ENCODE measurements at places on chromosomes 3 and 15.

DNA sequence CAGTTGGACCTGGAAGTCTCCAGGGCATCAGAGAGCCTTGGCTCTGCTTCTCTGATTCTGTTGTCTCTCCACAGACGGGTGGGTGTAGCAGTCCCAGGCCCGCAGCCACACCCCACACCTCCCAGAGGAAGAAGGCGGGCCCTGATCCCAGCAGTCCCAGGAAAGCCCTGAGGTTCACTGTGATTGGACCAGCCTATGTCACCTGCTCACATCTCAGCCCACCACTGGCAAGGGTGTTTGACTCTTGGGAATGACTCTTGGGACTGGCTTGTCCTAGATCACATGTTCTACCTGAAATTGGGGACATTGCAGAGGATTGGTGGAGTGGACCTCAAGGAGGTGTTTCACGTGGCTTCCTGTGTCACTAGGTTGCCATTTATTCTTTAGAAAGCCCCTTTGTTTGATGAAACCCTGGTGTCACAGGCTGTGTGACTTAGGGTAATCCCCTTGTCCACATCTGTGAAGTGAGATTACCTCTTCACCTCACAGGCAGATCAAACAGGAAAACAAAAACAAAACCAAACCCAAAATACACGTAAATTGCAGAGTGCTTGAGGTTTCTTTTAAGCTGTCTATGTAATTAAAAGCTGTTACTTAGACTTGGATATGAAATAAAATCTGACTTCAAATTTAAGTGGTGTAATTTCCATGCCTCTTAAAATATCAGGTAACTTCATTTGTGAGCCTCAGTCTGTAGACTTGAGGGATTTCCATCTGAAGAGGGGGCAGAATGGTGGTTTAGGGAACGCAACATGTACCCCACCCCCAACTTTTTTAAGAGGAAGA lies 26.7 kb downstream of the FLNB start:
- H3K4me1 ChIP-seq, result peaks cover 8% of the 10 kb centered on the region
- H3K4me3 ChIP-seq, result no peak overlapping the region

DNA sequence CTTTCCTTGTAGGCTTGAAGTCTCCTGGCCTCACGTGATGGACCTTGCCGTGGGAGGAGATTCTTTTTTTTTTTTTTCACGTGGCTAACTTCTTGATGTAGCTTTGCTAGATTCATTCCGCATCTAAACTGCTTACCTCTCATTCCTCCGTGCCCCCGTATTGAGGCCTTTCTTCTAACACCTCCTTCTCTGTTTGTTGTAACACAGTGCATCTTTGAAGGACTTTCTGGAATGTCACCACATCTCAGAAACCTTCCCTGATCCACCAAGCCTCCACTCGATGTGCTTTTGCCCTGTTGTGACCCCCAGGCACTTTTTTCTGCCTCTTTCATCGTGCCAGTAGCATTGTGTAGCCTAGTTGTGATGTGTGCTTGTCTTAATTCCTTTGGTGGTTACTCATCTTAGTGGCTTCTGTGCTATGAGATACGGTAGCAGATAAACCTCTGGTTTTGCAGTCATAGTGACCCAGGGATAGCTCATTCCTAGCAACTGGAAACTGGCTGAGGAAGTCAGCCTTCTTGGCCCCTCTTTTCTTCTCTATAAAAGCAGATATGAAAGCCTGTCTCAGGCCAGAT lies 1.6 kb upstream of the BNC1 start:
- peaks cover 17% of the 10 kb centered on the region for H3K4me1 ChIP-seq
- no peak for DNase-seq
- no peak overlapping the region for H3K4me3 ChIP-seq
- H3K36me3 ChIP-seq, result no peaks in the 10 kb centered on the region
- H3K27ac ChIP-seq, result no peak overlapping the region
- H3K27me3 ChIP-seq, result peaks cover 51% of the 10 kb centered on the region

DNA sequence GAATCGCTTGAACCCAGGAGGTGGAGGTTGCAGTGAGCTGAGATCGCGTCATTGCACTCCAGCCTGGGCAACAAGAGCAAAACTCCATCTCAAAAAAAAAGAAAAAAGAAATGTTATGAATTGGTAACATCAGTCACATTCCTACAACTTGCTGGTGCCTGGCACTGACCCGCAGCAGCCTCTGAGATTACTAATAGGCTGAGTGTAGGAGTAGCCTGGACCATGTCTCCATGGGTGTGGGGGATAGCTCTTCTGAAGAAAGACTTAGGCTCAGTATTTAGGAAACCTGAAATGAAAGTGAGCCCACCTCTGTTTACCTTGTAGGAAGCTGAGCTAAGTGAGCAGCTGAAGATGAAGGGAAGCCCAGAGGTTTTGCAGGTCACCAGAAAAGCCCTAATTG lies 148.3 kb downstream of the LRRC28 start:
- no peaks in the 10 kb centered on the region for H3K27me3 ChIP-seq
- DNase-seq, result no peak
- H3K36me3 ChIP-seq, result no peaks in the 10 kb centered on the region
- H3K4me3 ChIP-seq, result no peak overlapping the region
- H3K4me1 ChIP-seq, result peaks cover 2% of the 10 kb centered on the region

- peak overlapping the region; percentile 51 for H3K4me3 ChIP-seq
- DNase-seq, result peak; percentile 61
- H3K27ac ChIP-seq, result peak overlapping the region; percentile 76
- no peaks in the 10 kb centered on the region for H3K4me1 ChIP-seq
- H3K27me3 ChIP-seq, result no peaks in the 10 kb centered on the region
Measured at GRCh38 chr3:29282427-29283230, 1.8 kb downstream of the RBMS3 start.

DNA sequence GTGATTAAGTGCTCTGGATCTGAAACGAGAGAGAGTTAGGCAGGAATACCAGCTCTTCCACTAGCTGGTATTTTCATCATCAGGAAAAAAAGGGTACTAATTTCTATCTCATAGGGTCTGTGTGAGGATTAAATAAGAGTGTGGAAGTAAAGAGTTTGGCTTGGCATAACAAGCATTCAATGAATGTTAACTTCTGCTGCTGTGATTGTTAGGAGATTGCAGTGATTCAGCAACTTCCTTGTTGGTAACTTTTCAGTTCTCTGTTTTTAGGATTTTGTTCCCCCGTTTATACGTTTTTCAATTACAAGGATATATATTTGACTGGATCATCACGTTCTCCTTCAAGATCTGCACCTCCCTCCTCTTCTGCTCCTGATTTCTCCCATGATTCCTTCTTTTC lies 65.9 kb upstream of the MYO5C start:
- no peaks in the 10 kb centered on the region for H3K27me3 ChIP-seq
- H3K36me3 ChIP-seq, result no peaks in the 10 kb centered on the region
- H3K27ac ChIP-seq, result no peak overlapping the region

GRCh38 chr3:128366136-128366535 lies 100.6 kb downstream of the DNAJB8 start:
- no peak for DNase-seq
- H3K36me3 ChIP-seq, result no peaks in the 10 kb centered on the region
- H3K4me1 ChIP-seq, result no peaks in the 10 kb centered on the region
- no peak overlapping the region for H3K4me3 ChIP-seq

DNA sequence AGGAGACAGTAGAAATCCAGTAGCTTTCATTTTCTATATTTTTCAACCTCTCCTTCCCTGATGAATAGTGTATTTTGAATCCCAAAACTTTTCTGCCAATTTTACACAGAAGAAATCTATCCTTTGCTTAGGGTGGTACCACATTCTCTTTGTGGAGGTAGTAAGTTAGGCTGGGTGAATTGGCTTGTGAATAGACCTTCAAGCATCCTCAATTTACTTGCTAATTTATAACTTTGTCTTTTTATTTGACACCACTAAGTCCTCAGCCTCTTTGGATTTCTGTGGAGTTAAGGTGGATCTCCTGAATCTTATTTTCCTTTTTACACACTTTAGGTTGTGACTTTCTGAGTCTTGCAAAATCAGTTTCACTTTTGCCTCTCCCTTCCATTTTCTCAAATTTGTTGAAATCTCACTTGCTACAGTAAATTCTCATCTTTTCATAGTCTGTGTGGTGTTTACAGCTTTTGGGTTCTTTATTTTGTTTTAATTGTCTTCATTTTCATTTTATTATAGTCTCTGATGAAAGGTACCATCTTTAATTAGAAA lies 5.7 kb upstream of the PLSCR1 start:
- no peaks in the 10 kb centered on the region for H3K36me3 ChIP-seq
- H3K27me3 ChIP-seq, result no peaks in the 10 kb centered on the region
- no peaks in the 10 kb centered on the region for H3K4me1 ChIP-seq
- DNase-seq, result no peak
- H3K4me3 ChIP-seq, result no peak overlapping the region

DNA sequence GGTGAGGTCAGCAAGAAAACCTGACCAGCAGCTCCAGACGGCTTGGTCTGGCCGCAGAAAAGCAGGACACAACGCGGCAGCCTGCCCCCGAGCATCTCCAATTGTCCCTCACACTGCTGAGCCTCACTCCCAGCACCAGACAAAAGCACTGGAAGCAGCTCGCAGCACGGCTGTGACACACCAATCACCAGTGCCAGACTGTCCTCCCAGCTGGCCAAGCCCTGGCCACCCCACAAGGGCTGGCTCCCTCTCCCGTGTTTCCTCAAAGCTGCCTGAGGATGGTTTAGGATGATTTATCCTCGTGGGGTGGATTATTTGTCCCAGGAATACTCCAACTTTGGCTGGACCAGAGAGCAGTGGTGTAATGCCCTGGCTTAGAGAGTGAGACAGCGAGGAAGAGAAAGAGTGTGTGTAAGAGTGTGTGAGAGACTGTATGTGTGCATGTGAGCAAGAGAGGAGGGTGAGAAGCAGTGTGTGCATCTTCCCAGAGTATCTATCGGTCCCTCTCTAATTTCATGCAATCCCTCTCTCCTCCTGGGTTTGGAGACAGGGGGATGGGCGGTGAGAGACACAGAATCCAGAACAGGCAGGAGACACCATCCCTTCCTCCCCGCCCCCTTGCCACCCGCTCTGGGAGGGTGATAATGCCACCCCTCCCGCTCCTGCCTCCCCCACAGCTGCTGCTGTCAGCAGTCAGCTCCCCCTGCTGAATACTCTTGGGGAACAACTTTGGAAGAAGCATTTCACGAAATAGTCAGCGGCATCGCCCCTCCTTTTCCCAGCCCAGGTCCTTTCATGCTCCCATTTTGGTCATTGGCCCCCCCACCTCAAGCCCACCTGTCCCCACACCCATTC lies 34.2 kb downstream of the SEMA5B start:
- no peaks in the 10 kb centered on the region for H3K4me1 ChIP-seq
- DNase-seq, result no peak
- no peak overlapping the region for H3K4me3 ChIP-seq
- H3K27ac ChIP-seq, result no peak overlapping the region
- H3K27me3 ChIP-seq, result peaks cover 20% of the 10 kb centered on the region

DNA sequence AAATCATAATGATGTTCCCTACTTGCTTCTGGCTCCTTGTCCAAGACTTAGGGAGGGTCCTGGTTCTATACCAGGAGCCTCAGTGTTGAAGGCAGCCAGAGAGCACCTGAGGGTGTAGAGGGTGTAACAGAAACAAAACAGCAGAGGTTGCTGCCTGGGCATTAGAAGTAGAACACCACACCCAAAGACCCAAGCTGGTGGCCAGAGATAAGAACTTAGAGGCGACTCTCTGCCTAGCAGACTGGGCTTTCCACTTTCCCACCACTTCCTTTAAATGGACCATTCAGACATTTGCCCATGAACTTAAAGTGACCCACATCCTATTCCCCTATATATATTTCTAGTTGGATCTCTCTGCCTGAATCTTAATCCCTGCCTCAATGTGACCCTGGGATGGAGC lies 189.8 kb downstream of the KLF13 start:
- H3K27ac ChIP-seq, result no peak overlapping the region
- H3K4me1 ChIP-seq, result no peaks in the 10 kb centered on the region
- H3K36me3 ChIP-seq, result no peaks in the 10 kb centered on the region

DNA sequence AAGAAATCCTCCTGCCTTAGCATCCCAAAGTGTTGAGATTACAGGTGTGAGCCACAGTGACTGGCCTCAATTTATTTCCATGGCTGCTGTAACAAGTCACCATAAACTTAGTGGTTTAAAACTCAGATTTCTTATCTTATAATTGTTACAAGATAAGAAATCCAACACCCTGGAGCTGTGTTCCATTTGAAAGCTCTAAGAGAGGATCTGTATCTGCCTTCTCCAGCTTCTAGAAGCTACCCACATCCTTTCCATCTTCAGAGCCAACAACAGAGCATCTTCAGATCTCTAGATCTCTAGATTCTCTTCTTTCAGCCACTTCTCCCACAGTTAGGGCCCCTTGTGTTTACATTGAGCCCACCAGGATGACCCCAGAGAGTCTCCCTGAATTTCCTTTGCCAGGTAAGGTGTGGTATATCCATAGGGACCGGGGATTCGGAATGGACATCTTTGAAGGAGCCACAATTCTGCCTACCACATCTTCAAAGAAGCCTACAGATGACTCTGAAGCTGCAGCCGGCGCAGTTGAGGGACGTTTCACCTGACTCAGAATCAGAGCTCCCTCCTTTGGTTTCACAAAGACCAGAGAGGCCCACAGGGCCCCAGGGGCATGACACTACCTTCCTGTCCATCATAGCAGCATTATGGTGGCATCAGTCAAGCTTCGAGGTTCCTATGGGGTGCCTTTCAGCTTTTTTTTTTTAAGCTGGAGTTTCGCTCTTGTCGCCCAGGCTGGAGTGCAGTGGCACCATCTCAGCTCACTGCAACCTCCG lies 87.0 kb upstream of the IGF1R start:
- no peak overlapping the region for H3K4me3 ChIP-seq
- no peaks in the 10 kb centered on the region for H3K36me3 ChIP-seq
- H3K27ac ChIP-seq, result no peak overlapping the region
- DNase-seq, result no peak

DNA sequence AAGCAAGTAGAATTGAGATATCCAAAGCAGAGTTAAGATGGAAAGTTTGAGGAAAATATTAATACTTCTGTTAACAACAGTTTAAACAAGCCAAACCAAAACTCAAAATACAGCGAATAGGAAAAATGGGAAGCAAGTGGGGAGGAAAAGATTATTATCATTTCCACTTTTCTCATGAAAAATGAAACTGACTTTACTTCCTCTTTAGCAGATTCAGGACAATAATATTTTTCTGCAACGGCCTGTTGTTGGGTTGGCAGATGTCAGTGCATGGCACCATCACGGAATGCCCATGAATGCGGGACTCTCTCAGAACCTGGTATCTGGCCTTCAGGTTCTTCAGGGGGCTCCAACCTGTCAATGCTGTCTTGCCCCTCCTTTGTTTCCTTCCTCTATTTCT lies 11.1 kb downstream of the ANKUB1 start:
- H3K27ac ChIP-seq, result peak overlapping the region; percentile 14
- no peak for DNase-seq
- no peaks in the 10 kb centered on the region for H3K36me3 ChIP-seq
- H3K4me3 ChIP-seq, result no peak overlapping the region
- H3K4me1 ChIP-seq, result no peaks in the 10 kb centered on the region

DNA sequence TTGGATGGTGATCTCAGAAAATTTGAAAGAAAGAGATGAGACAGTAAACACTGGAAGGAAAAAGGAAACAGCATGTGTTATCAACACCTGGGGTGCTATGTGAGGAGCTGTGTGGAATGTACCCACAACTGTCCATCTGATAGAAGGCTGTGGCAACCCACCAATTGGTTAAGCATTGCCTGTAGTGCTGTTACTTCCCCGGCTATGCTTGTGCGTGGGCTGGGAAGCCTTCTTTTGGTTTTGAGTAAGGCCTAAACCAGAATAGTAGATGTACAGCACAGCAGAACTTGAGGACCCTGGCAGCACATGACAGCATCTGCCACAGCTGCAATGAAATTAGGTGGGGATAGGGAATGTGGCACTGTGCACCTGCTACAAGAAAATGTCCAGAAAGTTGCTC lies 184.5 kb downstream of the FHIT start:
- no peak overlapping the region for H3K4me3 ChIP-seq
- no peaks in the 10 kb centered on the region for H3K36me3 ChIP-seq
- no peaks in the 10 kb centered on the region for H3K27me3 ChIP-seq
- H3K27ac ChIP-seq, result no peak overlapping the region
- no peak for DNase-seq
- no peaks in the 10 kb centered on the region for H3K4me1 ChIP-seq
